ENCODE measurements at places on chromosomes 3 and 15.
A peak's percentile ranks its signal among the peaks of the same experiment; 100 is the strongest.

- DNase-seq, result no peak
Measured at GRCh38 chr3:168239287-168239686, 143.6 kb upstream of the GOLIM4 start.

- no peak for DNase-seq
Measured at GRCh38 chr15:39331584-39331983, 249.3 kb upstream of the THBS1 start.

DNA sequence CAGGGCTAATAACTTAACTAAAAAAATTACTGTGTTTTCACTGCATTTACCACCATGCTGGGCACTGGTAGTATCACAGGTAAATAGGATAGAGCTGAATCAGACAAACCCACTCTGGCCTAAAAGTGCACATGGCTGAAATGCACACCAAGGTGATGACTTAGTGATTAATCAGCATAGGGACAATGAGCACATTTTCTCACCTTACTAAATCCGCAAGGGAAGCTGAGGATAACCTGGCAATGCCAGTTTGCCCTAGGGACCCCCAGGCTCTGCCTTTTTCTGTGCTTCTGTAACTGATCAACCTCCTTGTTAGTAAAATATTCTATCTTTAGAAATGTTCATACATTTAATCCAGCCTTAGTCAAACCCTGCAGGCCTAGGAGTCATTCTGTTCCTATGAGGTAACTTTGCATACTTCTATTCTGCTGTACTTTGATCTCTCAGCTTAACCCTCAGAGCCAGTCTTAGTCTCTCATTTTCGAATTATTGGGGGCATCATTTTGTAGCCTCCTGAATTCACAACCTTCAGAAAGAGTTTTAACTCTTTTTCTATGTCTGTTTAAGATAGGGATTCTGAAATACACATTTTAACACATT, 562.9 kb upstream of the KCNMB2 start:
- no peak for DNase-seq

DNA sequence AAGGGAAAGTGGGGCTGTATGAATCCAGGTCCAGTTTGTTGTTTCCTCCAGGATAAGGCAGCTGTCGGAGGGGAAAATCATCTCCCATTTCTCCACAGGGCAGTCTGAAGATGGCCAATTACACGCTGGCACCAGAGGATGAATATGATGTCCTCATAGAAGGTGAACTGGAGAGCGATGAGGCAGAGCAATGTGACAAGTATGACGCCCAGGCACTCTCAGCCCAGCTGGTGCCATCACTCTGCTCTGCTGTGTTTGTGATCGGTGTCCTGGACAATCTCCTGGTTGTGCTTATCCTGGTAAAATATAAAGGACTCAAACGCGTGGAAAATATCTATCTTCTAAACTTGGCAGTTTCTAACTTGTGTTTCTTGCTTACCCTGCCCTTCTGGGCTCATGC, 911 bp downstream of the CCRL2 start:
- DNase-seq, result no peak

DNA sequence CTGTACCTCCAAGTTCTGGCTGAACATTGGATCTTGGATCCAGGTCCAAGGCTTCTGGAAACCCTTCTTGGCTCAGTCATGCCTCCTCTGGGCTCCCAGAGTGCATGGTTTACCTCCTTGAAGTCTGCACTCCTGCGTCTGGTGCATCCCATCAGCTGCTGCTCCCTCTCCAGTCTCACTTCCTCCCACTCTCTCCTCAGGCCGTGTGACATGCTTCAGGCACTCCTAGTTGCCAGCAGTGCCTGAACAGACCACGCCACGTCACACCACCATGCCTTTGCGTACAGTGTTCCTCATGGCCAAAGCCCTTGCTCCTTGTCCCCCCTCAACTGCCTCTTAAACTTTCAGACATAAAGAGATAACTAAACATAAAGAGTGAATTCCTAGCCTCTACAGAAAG, 5.7 kb downstream of the GPR27 start:
- no peak for DNase-seq

DNA sequence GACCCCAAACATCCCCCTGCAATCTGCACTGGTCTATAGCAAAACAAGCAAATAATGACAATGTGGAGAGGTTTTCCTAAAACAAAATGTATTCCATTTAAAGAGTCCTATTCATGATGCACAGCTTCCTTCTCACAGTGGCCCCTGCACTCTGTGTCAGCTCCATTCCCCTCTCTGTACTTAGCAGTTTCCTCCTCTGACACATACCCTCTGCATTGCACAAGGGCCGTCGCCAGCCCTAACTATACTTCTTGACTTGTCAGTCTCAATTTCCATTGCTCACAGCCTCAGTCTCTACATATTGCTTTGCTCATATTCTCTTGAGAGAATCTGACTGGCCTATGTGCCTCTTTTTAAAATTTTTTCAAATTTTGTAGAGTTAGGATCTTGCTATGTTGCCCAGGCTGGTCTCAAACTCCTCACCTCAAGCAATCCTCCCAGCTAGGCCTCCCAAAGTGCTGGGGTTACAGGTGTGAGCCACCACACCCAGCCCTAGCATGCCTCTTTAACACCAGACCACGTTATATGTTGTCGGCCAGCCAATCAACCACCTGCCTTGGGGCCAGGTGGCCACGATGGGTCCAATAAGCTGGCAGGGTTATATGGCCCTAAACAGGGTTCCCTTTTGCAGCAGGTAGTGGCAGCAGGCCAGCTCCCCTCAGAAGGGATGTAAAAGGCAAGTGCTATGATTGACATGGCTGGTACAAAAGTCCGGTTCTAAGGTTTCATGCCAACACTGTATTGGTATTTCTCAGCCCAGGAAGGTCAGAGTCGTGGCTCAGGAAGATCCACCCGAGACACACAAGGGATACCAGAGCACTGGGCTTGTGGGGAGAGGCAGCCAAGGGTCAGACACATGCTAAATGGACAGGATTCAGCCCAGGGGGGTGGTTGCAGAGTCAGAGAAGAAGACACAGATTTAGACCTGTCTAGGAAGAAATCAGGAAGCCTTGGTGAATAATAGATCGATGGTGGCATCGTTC, 59.0 kb upstream of the SMAD3 start:
- no peak for DNase-seq

DNA sequence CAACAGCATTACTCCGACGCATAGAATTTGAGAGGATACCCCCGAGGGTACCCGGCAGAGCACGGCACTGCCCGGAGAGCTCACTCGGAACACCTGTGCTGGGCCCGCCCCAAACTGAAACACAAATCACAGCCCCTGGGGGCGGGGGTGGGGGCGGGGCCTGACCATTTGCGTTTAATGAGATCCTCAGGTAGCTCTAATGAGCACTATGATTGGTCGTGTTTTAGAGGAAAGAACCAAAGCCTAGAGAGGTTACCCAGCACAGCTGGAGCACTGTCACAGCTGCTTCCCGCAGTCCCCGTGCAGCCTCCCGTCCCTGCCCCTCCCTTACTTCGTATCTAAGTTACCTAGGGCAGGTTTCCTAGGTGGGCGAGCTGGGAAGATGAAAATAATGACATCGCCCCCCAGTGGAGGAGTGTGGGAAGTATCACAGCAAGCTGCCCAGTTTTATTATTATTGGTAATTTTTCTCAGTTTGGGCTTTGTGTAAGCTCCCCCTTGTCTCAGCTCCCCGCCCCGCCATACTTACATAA, 187.1 kb downstream of the PDE8A start:
- DNase-seq, result peak; percentile 37

- DNase-seq, result no peak
Measured at GRCh38 chr15:60454824-60455223, 24.1 kb downstream of the ICE2 start.

DNA sequence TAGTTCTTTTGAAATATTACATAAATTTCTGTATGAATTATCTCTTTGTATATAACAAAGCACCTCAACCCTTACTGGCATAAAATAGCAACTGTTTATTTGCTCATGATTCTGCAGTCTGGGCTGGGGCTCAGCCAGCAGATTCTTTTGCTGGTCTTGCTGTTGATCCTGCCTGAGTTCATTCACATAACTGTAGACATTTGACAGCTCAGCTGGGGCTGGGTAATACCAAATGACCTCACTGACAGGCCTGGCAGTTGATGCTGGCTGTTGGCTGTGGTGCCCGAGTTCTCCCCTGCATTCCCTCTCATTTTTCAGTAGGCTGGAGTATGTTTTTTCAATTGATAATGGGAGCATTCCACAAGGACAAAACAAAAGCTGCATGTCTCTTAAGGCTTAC, 449.9 kb upstream of the GOLIM4 start:
- no peak for DNase-seq

DNA sequence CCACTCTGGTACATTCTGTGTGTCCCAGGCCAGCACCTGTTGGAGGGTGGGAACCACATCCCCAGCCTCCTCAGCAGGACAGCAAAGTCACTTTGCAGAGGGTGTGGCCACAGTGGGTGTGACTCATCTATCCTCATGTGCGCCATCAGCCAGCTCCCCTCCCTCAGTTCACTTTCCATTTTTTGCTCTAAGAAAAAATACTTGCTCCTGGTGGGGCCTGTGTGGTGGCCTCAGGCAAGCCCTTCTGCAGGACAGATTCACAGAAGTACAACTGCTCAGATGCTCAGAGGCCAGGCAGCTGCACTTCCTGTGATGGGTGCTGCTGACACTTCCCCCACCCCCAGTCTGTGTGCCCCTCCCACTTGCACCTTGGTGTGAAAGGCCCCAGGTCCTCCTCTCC, 78.3 kb upstream of the ALDH1L1 start:
- DNase-seq, result peak; percentile 8

GRCh38 chr15:101246824-101247745, 4.8 kb downstream of the CHSY1 start:
- no peak for DNase-seq

- no peak for DNase-seq
Measured at GRCh38 chr3:161067335-161067734, 37.8 kb downstream of the B3GALNT1 start.

DNA sequence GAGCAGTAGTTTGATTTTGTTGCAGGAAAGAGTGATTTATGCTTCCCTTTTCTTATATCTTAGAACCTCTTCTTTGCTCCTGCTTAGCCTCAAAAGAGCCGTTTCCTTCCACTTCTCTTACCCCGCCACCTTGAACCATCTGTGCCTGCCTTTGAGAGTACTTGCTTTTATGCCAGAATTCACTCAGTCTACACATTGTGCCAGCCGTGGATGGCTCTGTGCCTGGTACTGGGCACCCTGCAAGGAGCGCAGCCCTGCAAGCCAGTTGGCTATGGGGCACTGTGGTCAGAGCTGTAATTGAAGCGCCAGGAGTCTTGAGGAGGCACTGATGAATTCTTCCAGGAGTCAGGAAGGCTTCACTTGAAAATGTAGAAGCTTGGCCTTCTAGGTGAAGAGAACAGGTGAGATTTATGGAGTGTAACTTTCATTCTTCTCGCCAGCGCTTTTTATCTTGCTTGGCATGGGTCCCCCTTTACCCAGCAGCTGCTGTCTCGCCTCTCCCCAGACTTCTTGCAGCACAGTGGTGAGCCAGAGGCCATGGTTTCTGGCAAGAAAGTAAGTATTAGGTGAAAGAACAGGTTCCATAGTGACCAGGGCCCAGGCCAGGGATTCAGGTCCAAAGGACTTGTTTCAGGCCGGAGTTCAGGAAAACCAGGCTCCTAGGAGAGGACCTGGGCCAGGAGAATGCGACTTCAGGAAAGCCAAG, 4.9 kb downstream of the TMED3 start:
- no peak for DNase-seq

- no peak for DNase-seq
Measured at GRCh38 chr3:124351430-124352148, 359.7 kb upstream of the ROPN1 start.

- no peak for DNase-seq
Measured at GRCh38 chr3:71484452-71484851, 99.1 kb downstream of the FOXP1 start.

DNA sequence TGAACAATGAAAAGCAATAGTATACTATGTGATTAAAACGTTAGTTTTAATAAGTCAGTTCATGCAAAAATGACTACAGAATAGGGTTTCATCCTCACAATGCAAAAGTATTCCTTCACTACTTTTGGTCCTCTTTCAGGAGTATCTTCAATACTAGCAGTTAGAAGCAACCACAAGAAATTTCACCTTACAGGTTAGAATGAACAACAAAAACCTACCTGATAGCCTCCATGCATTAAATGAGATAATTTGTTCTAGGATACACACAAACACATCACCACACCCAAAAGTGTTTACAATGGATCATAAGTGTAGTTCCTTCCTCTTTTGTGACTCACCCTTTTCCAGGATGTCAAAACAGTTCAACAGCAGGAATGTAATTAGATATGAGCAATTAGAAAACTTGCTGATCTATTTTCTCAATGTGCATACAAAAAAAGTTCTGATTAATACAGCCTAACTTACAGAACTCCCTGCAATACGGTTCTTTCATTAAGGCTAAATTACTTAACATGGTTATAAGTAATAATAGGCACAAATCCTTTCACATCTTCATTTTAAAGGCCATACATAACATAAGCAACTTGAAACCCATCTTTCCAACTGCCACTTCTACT, 21.6 kb downstream of the UACA start:
- DNase-seq, result peak; percentile 88
